ENCODE measurements at places on chromosomes 6 and 20. TPM values are rescaled to one million over a fixed set of nuclear protein-coding genes. Genes with fewer than 3 reads are reported as not detected.

DNA sequence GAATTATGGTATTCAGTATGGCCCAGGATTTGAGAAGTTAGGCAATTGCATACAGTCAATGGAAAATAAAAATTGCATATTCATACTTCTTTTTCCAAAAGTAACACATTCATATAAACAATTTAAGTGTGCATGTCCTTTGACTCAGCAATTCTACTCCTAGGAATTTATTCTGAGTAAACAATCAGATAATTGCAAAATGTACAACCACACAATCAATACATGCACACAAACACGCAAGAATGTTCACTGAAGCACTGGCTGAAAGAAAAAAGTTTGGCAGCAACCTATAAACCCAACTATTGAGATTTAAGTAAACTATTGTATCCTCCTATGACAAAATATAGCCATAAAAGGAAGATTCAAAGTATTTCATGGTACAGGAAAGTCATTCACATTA, 1.6 kb downstream of the CYP39A1 start:
- peak; percentile 28 for DNase-seq

Gene RFX6
- total RNA-seq: not detected

Gene EPHA7
- total RNA-seq: not detected

DNA sequence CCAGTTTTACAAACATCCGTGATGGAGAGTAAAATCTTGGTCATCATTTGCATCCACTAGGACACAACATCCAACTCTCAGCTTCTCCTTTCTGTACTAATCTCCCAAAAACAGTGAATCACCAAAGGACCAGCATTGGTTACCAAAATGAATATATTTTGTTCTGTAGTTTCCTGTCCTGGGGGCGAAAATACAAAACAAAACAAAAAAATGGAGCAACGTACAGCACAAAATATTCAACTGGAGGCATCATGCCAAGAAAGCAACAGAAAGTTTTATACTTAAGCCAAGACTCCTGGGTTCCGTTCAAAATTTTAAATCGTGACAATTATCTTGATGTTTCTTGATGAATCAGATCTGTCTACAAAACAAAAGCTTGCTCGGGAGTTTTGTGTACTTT, 126.6 kb upstream of the CCDC28A start:
- peak; percentile 81 for DNase-seq

Gene MRPL2
- total RNA-seq: 155 TPM

Gene NT5E
- 112 TPM for total RNA-seq

GRCh38 chr6:154593122-154593521, 82.6 kb upstream of the CNKSR3 start:
- no peak for DNase-seq

- peak; percentile 52 for DNase-seq
These were observed 619 bp downstream of the RREB1 start for GRCh38 chr6:7108196-7108963.
